ENCODE measurements at places on chromosomes 5 and 9.

DNA sequence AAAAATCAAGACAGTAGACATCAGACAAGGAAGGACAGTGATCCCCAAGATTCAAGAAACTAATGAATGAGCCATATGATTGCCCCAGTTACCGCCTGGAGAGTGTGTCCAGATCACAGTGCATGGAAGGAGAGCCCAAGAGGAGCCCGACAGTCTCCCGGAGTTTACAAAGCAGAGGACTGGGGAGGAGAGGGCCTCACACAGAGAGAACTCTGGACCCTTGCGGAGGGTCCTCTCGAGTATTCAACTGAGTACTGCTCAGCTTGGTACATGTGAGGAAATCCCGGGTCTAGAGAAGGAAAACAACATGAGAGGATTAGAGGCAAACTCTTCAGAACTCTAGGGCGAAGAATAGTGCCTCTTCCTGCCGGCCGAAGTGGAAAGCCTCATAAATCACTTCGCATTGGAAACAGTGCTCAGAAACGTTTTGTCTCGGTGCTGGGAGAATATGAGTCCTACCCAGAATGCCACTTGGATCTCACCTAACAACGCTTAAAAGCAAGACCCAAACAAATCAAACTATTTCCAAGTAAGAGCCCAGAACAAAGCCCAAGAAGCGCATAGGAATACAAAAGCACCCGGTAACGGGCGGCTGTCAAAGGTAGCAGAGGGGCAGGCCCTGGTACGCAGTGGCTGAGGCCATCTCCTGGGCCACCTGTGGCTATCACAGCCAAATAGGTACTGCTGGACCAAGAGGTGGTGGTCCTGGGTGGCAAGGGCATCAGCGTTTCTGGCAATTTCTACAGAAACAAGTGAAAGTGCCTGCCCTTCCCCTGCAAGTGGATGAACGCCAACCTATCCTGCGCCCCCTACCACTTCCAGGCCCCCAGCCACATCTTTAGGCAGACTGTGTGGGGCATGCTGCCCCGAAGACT lies 36.0 kb downstream of the FAM78A start:
- DNase-seq: no peak

- no peak for DNase-seq
Observed at GRCh38 chr5:177249761-177250537, 53.6 kb downstream of the RAB24 start.

DNA sequence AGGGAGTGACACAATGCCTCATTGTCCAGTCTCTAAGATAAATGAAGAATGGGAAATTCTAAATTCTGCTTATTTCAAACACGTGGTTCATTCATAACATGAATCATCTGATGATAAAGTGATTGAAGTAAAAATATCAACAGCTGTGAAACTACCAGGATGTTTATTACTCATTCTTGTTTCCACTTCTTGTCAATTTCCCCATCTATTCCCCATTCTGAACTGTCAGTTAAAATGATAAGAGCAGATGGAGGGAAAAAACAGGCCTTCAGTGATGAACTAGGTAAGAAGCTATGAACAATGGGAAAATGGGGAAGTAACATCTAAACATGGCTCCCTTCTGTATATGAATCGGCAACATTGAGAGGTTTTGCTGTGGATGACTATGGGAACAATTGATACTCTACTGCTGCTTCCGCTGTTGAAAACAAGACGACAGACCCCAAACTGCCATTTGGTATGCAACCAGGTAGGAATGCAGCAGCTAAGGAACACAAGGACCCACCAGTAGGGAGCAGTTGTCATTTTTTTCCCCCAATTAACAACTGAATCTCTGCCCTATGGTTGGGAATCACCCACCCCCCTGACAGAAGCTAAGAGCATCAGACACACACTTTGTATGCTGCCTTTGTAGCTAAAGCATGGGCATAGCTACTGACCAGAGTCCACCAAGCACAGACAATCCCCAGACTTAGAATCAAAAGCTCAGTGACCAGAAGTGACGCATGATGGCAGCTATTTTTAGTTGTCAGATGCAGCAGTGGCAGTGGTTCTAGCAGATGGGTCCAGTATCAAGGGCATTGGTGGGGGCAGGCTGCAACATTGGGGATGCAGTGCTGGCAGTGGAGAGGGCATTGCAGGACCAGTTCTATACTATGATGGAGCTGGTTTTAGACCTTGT lies 52.9 kb upstream of the ZNF366 start:
- DNase-seq: no peak

DNA sequence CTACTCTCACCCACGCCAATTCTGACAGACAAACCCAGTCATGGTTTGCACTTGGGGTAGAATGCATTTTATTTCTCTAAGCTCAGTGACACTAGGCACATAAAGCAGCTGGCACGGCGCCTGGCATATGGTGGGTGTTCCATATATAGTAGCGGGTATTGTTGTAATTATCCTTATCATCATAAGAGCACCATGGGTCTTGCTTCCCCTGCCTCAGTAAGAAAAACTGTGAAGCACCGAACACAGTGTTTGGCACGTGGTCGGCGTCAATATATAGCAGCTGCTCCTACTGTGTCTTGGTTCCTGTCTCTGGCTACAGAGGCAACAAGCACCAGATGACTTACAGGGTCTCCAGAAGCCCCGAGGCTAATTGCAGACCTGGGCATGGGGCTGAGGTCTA lies 194.1 kb upstream of the PANK3 start:
- no peak for DNase-seq

DNA sequence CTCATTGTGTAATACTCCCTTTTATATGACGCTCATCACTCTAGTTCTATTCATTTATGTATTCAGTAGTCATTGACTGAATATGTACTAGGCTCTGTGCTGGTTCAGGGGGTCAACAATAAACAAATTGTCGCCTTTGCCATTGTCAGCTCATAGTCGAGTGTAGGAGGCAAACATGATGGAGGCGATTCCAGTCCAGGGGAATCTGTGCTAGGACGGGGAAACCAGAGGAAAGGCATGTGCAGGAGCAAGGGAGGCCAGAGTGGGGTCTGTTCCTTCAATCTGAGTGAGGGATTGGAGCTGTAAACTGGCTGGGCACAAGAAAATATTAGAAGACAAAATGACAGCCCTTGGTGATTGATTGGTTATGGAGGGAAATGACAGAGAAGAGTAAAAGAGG lies 83.9 kb downstream of the ANGPTL2 start:
- DNase-seq: no peak

GRCh38 chr9:129108805-129109536 lies 1.6 kb downstream of the CRAT start:
- DNase-seq: no peak

DNA sequence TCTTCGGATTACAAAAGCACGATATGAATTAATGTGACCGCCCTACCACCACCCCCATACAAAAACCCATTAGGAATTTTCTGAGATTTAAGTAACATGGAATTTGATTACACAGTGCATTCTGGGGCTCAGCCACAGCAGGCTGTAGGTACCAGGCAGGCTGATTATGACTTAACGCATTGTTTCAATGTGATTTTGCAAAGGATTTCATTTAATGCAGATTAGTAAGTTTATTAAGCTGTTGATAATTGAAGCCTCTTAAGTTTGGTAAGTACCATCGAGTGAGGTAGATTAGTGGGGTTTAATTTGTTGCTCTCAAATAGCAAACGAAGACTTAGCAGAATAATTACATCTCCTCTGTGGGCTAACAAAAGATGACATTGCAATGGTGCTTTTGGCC lies 240.1 kb downstream of the TRPM3 start:
- DNase-seq: no peak

DNA sequence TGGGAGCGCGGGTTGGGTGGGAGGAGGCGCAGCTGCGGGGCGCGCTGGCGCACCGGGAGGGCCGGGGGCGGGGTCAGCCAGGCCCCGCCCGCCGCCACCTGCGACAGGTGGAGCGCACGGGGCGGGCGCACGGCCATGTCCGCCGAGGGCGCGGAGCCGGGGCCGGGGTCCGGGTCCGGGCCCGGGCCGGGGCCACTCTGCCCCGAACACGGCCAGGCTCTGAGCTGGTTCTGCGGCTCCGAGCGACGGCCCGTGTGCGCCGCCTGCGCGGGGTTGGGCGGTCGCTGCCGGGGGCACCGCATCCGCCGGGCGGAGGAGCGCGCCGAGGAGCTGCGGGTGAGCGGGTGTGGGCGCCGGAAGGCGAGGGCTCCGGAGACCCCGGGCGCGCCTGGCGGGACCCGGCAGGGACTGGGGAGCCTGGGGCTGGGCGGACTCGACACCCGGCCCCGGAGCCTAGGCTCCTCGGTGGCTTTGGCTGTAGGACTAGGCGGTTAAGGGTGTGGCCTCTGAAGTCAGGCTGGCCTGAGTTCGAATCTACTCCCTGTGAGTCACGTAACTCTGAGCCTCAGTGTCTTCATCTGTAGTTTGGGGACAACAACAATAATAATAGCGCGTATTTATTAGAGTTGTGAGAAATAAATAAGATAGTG lies at the start of gene BSPRY:
TSS of gene BSPRY (plus strand) at position 97 of the 650 bp plus-strand sequence. CDS start at position 136, 39 bp downstream.
- no peak for DNase-seq

- no peak for DNase-seq
Observed at GRCh38 chr9:76893395-76893932, 12.4 kb downstream of the PRUNE2 start.

DNA sequence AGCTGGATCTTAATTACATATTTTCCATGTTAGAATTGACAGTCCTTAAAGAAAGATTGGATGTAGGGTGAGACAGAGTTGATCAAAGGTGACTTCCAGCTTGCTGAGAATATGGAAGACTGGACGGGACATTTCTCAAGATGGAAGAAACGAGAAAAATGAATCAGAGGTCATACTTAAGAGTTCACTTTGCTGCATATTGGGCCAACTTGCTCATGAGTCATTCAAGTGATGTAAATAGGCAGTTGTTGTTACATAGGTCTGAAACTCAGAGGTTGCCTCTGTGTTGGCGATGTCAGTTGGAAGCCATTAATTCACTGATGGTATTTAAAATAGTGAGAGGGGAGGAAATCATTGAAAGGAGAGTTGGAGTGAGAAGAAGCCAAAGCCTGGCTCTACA lies 132.8 kb downstream of the CD180 start:
- DNase-seq: no peak

Measured in esophagus squamous epithelium (tissue), 5 donors.